ENCODE measurements at places on chromosomes 1 and 21. TPM values are rescaled to one million over a fixed set of nuclear protein-coding genes. Genes with fewer than 3 reads are reported as not detected.

DNA sequence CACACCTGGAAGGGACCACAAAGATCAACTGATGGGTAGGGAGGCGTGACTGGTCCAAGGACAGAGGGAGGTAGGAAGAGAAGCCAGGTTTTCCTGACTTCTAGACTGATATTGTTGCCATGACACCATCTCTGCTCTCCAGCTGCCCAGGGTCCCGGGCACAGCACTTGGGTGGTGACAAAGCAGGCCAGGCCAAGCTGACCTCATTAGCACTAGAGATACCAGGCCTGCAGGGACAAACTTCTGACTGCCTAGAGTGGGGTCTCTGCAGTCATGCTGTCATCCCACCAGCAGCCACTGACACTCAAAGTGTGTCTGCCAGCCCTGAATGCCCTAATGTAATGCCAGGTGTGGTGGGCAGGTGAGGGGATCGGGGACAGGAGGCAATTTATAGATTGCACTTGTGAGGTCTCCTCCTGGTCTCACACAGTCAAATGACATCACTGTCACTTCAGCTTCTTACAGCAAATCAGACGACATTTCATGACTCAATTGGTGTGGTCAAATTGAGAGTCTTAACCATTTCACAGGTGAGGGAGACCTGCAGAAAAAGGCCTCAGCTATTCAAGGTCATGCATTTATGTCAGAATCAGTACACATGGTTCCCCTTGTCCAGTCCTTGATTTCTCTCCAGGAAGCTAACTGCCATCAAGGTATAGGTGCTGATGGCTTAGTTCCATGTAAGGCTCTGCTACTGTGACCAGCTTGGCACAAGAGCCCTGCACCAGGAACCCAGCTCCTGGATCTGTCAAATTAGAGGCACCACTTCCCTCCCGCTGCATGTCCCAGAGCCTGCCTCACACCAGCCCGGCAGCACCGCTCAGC is 2.7 kb downstream of the SLC9A1 start:
- H3K27ac ChIP-seq = no peak overlapping the region
- H3K4me1 ChIP-seq = peaks cover 17% of the 10 kb centered on the region
- peak; percentile 44 for DNase-seq

GRCh38 chr1:228368801-228369607 is 37.6 kb downstream of the TRIM11 start:
- no peaks in the 10 kb centered on the region for H3K36me3 ChIP-seq
- no peak for DNase-seq
- no peak overlapping the region for H3K4me3 ChIP-seq
- H3K27ac ChIP-seq = no peak overlapping the region
- H3K27me3 ChIP-seq = no peaks in the 10 kb centered on the region

DNA sequence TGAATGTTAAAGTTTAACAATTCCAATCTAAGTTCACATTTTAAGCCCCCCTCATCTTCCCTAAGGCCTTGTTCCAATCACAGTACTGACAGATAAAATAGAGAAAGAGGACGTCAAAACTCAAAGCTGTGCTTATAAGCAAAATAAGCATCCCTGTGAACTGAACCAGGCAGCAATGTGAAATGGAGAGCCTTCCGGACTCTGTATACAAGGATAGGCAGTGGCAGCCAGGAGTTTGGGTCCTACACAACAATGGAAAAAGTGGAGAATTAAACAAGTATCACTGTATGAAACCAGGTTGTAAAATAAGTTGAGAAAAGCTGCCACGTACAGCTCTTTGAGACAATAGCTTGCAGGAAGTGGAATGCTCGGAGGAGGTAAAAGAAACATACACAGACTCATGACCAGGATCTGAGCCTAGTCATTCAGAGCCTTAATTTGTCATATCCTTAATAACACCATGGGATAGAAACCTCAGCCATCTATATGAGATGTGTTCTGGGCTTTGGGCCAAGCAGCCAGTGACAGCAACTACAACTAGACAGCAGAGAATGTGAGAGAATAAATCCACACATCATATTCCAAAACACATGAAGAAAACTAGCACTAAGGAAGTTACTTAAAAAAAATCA is 55.2 kb upstream of the PALMD start:
- H3K4me3 ChIP-seq = no peak overlapping the region
- H3K27ac ChIP-seq = peak overlapping the region; percentile 36
- H3K4me1 ChIP-seq = peaks cover 23% of the 10 kb centered on the region
- H3K36me3 ChIP-seq = no peaks in the 10 kb centered on the region
- DNase-seq = peak; percentile 4

PCNX2 gene
- 11.2 TPM for polyA plus RNA-seq

DNA sequence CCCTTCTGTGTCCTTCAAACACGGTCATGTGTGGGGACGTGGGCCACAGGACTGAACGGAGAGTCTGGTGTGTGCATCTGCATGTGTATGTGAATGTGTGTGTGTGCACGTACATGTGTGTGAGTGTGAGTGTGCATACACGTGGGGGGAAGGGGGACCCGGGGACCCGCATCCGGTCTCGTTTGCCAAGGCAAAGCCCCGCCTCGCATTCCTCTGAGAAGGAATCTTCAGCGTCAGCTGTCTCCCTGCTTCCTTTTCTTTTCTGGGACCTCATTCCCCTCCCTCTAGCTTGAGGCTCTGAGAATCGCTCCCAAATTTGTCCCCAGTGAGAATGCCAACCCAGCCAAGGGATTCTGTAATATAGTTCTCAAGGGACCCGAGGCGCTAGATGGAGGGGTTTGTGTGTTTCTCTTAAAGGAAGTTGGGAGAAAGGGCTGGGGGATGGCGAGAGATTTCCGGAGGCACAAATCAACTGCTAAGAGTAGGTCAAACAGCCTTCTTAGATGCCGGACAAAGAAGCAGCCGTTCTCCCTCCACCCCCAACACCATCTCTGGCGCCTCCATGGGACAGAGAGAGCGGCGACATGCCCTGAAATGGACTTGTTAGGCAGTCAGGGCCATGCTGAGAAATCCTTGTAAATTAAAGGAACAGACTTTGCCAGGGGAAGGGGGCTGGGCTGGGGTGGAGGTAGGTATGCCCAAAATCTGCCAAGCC is 6.6 kb downstream of the IFFO2 start:
- peaks cover 9% of the 10 kb centered on the region for H3K36me3 ChIP-seq
- DNase-seq = no peak
- no peak overlapping the region for H3K27ac ChIP-seq
- H3K27me3 ChIP-seq = no peaks in the 10 kb centered on the region

GUCA2A gene
- polyA plus RNA-seq = not detected

DNA sequence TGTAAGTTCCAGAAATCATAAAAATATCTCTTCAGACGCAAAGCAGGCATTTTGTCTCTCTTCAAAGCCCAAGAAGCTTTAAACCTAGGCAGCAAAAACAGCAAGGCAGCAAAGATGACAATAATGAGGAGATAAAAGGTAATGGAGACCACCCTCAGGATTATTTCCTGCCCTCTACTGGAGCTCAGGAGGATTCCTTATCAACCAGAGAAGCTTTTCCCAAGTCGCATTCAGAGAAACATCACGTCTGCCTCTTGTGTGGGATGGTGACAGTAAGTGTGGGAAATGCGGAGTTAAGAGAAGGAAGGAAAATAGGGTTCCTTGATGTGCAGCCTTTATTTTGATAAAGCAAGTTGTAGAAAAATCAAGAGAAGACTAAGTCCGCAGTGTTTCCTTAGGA is 365.8 kb downstream of the RGS7 start:
- no peaks in the 10 kb centered on the region for H3K4me1 ChIP-seq
- H3K36me3 ChIP-seq = no peaks in the 10 kb centered on the region
- no peak overlapping the region for H3K4me3 ChIP-seq
- no peak for DNase-seq
- H3K27me3 ChIP-seq = no peaks in the 10 kb centered on the region

TLCD4 gene
- polyA plus RNA-seq = 0.96 TPM

DNA sequence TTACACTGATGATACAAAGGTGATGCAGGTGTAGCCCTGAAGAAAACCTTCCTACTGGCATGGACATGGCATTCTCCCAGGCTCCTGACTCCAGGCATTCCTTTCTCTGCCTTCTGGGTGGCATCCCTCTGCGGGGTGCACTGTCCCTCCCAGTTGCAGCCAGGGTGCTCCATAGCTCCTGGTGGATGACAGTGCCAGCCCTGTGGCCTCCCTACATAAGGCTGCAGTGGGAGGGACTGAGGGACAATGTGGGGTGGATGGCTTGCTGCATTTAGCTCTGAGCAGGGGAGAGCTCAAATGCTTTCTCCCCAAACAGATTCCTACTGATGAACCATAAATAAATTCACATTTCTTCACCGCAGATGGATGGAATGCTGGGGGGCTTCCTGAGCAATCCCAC is 97.0 kb upstream of the GJB5 start:
- no peaks in the 10 kb centered on the region for H3K36me3 ChIP-seq
- no peaks in the 10 kb centered on the region for H3K27me3 ChIP-seq
- no peak for DNase-seq
- H3K27ac ChIP-seq = no peak overlapping the region
- H3K4me3 ChIP-seq = no peak overlapping the region

GRCh38 chr1:110749960-110750359 is 75.2 kb upstream of the KCNA3 start:
- no peaks in the 10 kb centered on the region for H3K27me3 ChIP-seq
- DNase-seq = no peak
- no peaks in the 10 kb centered on the region for H3K4me1 ChIP-seq
- no peaks in the 10 kb centered on the region for H3K36me3 ChIP-seq
- no peak overlapping the region for H3K27ac ChIP-seq

OR2L13 gene
- 0.23 TPM for polyA plus RNA-seq

PIP5K1A gene
- polyA plus RNA-seq = 66.0 TPM

NBPF10 gene
- polyA plus RNA-seq = 0.66 TPM

DNA sequence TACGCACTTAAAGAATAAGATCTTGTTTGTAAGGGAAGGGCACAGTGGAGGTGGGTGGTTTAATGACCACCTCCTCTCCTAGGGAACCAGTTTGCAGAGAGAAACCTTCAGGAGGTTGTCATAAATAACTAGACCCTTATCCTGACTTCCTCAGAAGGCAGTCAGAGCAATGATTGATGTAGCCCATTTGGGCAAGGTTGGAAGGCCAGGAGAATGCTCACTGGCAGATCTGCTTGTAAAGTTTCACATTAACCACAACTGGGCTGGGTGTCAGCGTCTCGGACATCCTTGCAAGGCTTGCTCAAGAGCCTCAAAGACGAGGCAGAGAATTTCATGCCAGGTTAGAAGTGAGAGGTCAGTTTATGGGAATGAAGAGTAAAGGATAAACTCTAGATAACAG is 87.6 kb upstream of the TRABD2B start:
- no peak for DNase-seq
- H3K27me3 ChIP-seq = no peaks in the 10 kb centered on the region

TMEM52 gene
- 3.8 TPM for polyA plus RNA-seq

- no peaks in the 10 kb centered on the region for H3K36me3 ChIP-seq
- no peak overlapping the region for H3K4me3 ChIP-seq
- H3K4me1 ChIP-seq = peaks cover 12% of the 10 kb centered on the region
- H3K27ac ChIP-seq = peak overlapping the region; percentile 85
These were observed 8.1 kb upstream of the TACSTD2 start for GRCh38 chr1:58585166-58585565.

DNA sequence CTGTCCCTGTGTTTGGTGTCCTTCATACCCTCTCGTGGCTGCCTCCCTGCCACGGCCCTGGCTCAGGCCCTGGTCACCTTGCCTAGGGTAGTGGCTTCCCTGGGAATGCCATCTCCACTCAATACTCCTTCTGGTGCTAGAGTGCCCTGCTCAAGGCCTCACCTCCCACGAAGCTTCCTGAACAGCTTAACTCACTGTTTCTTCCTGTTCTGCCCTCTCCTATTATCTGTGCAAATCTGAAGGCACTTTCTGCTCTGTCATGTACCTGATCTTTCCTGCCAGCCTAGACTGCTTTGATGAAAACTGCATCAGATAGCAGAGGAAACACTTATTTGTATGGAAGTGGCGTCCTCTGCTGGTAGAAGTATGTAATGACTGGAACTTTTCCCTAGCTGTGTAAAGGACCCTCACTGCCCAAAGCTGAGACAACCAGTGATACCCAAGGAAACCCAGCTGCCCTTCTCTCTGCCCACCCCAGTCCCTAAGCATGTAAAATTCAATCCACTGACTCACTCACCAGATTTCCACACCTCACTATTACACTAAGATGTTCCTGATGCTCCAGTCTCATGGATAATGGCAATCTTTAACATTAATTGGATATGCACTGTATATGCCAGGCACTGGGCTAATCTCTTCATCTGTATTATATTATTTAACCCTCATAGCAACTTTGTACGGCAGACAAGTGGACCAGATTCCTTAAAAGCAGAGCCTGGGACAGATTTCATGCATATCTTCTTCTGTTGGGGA is 36.2 kb upstream of the BTG2 start:
- H3K4me1 ChIP-seq = peaks cover 24% of the 10 kb centered on the region
- no peak overlapping the region for H3K4me3 ChIP-seq
- no peaks in the 10 kb centered on the region for H3K27me3 ChIP-seq

SYNC gene
- 25.6 TPM for polyA plus RNA-seq

GRCh38 chr21:46048926-46049889 is 48.7 kb upstream of the COL6A2 start:
- no peak overlapping the region for H3K27ac ChIP-seq
- H3K4me3 ChIP-seq = no peak overlapping the region
- no peaks in the 10 kb centered on the region for H3K36me3 ChIP-seq
- no peaks in the 10 kb centered on the region for H3K4me1 ChIP-seq

DNA sequence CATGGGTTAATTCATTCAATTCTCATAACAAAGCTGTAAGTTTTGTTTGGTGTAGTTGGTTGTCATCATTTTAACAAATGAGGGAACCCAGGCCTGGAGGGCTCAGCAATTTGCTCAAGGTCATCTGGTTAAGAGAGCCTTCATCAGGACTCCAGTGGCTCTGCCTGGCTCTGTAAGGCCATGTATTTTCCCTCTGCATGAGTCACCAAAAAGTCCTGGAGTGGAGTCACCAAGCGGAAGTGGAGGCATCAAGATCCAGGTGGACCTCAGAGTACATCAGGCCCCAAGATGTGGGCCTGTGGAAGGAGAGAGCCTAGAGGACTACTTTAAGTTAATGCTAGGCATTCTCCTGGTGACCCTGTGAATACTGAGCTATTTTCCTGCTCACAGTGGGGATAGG is 30.0 kb upstream of the RBM15 start:
- no peaks in the 10 kb centered on the region for H3K4me1 ChIP-seq
- DNase-seq = no peak
- H3K27ac ChIP-seq = no peak overlapping the region
- H3K36me3 ChIP-seq = no peaks in the 10 kb centered on the region
- no peaks in the 10 kb centered on the region for H3K27me3 ChIP-seq
